Posterior vena cava (tissue), 2 donors: ENCODE measurements at places on chromosomes 11 and 22. TPM values are rescaled to one million over a fixed set of nuclear protein-coding genes. Genes with fewer than 3 reads are reported as not detected.

- peak; percentile 58 for DNase-seq
These were observed 15.7 kb downstream of the TMEM121B start for GRCh38 chr22:17105143-17106129.

The MAPK8IP1 gene
- total RNA-seq, result 8.5 TPM

DNA sequence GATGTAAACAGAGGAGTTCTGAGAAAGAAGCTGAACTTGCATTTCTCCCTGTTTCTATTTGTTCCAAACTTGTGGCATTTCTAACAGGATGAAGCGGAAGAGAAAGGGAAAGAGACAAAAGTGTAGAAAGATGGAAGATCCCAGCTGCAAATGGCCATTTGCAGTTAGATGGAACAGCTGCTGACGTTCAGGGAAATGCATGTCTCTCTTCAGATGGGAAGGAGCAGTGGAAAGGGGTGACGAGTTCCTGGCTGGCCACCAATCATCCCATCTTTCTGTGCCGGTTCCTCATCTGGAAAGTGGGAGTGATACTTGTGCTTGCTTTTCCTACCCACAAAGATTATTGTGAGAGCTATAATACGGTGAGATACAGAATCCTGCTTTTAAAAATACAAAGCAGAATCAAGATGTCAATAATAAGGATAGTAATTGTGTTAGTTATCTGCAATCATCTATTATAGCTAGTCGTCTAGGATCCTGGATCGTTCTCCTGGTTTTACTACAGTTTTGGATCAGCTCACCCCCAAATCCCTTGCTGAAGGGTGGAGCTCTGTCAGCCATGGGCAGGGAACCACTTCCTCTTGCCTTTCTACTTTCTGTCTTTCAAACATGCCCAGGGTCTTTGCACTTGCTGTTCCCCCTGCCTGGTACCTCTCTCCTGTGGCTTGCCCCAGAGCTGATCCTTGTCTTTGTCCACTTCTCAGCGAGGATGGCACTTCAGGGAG is 1.2 kb upstream of the TIMP3 start:
- no peak for DNase-seq

The NEFH gene
- 0.42 TPM for total RNA-seq

DNA sequence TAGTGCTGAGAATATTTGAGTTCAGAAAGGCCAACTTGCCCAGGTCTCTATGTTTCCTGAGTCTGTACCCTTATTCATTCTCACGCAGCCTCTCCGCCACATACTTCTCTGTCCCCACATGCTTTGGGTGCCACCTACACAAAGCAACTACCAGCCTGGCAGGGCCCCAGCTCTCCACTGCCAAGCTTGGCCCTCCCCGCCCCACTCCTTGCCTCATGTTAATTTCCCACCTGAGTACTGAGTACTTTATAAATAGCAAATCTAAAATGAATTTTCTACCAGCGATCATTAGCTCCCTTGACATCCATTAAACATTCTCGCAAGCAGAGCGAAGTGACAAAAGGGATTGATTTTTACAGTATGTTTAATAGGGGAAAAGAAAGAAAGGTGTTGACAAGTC is 20.8 kb downstream of the NTM start:
- no peak for DNase-seq

DNA sequence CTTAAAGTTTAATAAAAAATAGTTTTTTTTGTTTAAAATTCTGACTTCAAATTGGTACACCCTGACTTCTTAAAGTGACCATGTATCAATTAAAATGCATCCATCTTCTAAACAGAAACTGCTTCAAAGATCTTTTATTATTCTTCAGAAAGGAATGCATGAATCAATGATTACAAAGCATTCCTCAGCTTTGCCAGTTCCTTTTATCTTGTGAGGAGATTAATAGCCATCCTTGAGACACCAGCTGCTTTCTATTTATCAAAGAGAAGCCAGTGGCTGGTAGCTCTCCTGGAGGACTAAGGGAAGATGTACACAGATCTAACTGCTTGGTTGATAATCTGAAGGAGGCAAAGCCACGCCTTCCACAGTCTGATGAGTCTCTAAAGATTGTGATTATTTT is 2222.5 kb downstream of the LRRC4C start:
- DNase-seq, result no peak

GRCh38 chr11:123416566-123416965 is 13.5 kb upstream of the GRAMD1B start:
- DNase-seq, result no peak

- DNase-seq, result no peak
These were observed 92.5 kb upstream of the PRR5 start for GRCh38 chr22:44609400-44609988.

The GGTLC2 gene
- not detected for total RNA-seq

The ROBO4 gene
- 23.4 TPM for total RNA-seq

DNA sequence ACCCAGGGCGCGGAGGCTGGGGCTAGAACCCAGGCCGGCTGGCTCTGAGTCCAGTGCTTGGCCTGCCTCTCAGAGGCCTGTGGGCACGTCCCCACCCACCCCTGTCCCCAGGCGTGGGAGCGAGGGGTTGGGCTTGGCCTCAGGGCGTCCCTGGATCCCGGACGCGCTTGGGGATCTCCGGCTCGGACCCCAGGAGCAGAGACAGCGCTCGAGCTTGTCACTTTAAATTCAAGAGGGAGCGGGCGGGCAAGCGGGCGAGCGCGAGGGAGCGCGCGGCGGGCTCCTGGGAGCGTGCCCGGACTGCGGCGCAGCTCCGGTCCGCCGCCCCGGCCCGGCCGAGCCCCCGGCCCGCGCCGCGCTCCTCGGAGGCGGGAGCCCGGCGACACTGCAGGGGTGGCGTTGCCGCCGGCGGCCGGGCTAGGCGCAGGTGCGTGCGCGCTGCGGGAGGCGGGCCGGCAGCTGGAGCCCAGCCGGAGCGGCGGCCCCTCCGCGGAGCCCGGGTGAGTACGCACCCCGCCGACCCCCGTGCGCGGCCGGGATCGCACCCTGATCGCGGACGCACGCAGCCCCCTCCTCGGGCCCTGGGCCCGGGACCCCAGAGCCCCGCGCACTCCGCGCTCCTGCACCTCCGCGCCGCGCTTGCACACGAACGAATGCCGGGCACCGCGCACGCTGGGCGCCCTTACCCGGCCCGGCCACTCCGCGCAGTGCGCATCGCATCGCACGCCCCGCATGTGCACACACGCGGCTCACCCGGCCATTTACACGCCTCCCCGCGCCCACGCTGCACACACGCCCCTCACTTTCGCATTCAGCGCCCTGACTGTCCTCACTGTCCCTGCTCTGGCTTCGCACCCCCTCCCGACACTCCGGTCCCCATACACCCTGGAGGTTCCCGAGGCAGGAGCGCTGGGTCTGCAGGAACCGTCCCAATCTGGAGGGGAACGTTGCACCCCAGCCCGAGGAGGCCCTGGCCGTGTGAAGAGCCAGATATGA is at the start of gene SYT12:
SYT12 (plus strand) TSS at position 174 of the 996 bp plus-strand sequence. CDS start 7,011 bp downstream, outside the sequence.
- no peak for DNase-seq

- DNase-seq, result no peak
These were observed 11.6 kb downstream of the UVRAG start for GRCh38 chr11:75826461-75827230.

DNA sequence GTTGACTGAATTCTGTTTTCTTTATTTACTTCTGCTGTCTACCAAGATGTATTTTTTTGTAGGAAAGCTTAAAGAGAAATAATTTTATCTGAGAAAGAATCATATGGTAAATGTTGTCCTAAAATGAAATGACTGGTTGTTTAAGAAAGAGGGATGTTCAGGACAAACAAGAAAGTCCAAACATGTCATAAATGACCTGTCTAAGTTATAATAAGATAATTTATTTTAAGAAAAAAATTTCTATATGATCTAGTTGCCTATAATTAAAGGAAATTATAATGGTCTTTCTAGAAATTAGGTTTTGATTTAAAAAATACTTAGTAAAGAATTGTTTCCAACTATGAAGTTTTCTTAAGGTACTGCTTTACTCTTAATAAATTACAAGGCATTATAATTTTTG is 10.5 kb downstream of the SCGB2A2 start:
- DNase-seq, result no peak

GRCh38 chr22:29184849-29185490 is 20.7 kb upstream of the EMID1 start:
- no peak for DNase-seq

- no peak for DNase-seq
These were observed at the start of gene SHISA8 for GRCh38 chr22:41915035-41915785. Gene SHISA8 (minus strand): TSS chr22:41915074. CDS start chr22:41914667, 407 bp downstream.

DNA sequence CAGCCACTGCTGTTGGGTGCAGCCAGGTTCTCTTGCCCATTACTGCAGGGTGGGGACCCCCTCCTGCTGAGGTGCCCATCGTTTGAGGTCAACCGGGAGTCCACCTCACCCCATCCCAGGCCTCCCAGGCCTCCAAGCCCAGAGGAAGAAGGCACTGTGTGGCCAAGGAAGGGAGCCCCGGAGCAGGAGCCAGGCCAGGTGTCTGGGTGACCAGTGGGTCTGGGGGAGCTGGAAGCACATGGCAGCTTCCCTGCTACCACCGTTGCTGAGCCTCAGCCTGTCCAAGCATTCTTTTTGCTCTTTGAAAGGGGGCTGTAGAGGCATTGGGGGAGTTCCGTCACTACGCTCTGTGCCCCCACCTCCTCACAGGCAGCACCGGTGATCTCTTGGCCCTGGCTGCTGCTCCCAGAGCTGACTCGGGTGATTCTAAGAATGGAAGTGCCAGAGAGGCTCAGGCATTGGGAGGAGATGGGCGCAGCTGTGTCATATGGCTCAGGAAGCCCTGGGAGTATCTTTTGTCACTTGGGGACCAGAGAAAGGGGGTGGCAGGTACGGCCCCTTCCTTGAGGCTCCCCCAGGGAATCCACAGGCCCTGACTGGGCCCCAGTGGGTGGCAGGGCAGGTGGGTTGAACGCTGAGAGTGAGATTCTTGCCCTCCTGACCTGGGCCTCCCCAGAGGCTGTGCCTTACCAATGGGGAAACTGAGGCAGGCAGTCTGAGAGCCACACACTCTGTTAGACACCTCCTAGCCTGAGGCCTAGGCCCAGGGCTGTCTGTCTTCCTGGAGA is 1.9 kb downstream of the SEPTIN5 start:
- no peak for DNase-seq

DNA sequence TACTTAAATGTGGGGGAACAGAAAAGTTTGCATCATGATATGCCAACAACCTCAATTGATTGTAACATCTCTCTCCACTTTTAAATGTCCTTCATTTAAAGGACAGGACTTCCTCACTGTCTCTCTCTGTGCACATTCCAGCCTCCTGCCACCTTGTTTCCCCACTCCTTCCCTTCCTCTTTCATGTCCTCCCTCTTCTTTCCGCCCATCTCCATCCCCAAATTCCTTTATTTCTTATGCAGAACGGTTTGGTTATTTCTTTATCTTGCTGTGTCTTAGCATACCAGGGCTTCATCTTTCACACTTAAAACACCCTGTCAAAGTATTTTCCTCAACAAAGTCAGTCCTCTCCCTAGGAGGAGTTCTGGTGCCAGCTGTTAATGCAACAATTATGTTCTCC is 293.8 kb downstream of the NXPE2 start:
- no peak for DNase-seq

The P2RY6 gene
- total RNA-seq, result 4.9 TPM

DNA sequence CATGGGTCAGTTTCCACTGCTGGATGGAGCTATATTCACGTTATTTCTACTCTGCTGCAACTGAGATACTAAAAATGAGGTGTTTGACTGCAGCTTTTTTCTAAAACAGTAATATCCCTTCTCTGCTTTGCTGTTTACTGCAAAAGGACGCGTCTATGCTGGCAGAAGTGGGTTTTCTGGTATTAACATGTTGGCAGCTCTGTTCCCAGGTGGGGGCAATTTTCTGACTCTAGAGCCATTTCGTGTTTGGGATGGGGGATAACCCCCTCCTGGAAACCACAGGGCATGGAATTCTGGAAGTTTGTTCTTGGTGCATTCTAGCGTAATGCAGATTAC is 4.9 kb downstream of the GRK2 start:
- DNase-seq, result no peak

The TCN1 gene
- total RNA-seq, result not detected

DNA sequence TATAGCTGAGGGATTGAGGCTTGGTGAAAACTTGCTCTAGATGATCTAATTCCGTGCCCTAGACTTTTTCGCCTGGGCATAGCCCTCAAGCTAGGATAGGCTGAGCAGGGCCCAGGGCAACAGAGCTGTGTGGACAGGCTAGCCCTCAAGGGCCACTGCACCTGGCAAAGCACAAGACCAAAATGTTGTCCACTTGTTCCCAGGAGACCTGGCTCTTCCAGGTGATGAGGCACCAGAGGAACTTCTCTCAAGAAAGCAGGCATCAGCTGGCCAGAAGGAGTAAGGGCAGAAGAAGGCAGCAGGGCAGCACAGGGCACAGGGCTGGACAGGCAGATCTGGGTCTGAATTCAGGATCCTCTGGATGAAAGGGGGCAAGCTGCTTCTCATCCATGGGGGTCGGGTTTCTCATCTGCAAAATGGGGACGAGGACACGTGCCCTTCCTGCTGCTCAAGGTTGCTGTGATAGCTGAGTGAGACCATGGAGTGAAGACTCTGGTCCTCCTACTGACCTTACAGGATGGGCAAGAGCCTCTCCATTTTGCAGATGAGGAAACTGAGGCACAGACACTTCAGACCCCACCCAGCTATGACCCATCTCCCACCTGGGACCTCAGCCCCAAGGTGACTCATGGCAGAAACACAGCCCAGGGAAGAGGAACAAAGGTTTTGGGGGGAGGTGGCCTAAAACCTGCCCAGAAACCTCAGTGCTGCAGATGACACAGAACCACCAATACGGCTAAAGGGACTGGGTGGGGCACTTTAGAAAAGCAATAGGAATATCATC is 42.2 kb upstream of the PRDM11 start:
- DNase-seq, result no peak

GRCh38 chr11:70111269-70112016 is 33.3 kb downstream of the ANO1 start:
- DNase-seq, result peak; percentile 90

The PHF21B gene
- total RNA-seq, result 0.38 TPM

GRCh38 chr22:35842954-35843353 is 125.3 kb downstream of the APOL5 start:
- no peak for DNase-seq

- DNase-seq, result no peak
These were observed 237.3 kb upstream of the CADM1 start for GRCh38 chr11:115741376-115742107.

The KCTD14 gene
- 0.51 TPM for total RNA-seq

- DNase-seq, result no peak
These were observed 4.2 kb upstream of the PIM3 start for GRCh38 chr22:49956418-49956770.

- no peak for DNase-seq
These were observed 164.0 kb downstream of the TENM4 start for GRCh38 chr11:79276736-79277325.

The CD6 gene
- 0.43 TPM for total RNA-seq

DNA sequence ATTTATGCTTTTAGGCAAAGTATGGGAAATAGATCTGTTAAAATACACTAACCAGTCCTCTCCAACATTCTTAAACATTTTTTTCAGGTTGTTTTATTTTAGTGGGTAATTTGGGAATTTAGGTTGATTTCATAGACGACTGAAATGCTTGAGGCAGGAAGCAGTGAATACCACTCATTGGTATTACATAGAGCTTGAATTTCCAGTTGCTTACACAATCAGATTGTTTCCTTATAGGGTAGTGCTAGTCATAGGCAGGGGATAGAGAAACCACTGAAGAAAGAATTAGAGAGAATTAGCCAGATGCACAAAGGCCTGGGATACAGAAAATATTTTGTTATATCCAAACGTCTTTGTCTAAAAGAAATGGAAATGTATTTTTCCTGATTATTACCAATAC is 23.9 kb upstream of the LYVE1 start:
- no peak for DNase-seq

The TEX54 gene
- not detected for total RNA-seq

The ST14 gene
- total RNA-seq, result 6.0 TPM

The KREMEN1 gene
- 13.7 TPM for total RNA-seq
